HEK293T (cell line): ENCODE measurements at places on chromosomes 1 and 21.

DNA sequence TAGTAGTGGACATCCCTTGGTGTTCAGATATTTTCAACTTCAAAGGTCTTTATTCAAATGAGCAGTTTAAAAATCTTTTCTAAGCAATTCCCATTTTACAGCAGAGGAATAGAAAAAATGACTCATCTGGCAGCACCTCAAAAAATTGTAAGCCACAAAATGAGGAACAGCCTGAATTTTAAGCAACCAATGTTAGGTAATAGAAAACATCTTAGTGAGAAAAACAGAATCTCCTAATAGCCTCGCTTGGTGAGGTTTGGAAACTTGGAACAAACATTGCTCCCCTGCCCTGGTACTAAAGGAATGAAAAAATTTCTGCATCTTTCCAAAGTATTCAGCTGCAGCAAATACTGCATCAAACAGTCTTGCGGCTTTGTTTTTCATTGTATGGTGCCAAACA lies 264.4 kb downstream of the NTNG1 start:
- no peak for DNase-seq

- no peak for DNase-seq
These were observed 4.9 kb downstream of the PLCH2 start for GRCh38 chr1:2480986-2481364.

DNA sequence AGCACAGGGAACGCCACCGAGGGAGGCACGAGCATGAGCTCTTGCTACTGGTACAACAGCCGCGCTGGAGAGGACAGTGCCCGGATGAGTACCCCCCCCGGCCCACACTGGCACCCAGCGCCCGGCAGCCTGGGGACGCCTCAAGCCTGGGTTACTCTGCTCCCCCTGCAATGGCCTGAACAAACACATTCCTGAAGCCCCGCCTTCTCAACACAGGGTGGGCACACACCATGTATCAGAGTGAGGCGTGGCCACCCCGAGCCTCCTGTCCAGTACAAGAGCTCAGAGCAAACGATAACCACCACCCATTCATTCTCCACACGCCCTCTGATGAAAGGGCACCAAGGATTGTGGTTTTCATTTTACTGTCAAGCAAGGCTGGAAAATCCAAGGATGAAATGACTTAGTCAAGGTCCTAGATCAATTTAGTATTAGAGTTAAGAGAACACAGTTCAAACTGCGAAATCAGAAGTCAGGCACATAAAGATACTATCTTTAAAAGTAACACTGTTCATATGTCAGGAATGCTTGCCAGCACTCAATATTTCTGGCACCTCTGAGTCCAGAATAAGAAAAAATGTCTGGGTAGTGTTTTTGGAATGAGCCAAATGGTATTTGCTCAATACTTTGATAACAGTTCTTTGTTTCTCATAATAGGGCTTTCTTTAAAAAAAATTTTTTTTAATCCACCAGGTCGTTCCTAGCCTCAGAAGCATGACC lies 22.0 kb downstream of the UBE2G2 start:
- DNase-seq, result no peak

- DNase-seq, result no peak
These were observed 607.9 kb upstream of the TMPRSS15 start for GRCh38 chr21:19011451-19011850.

- no peak for DNase-seq
These were observed 63.7 kb downstream of the NRIP1 start for GRCh38 chr21:15001113-15001512.

GRCh38 chr21:33058957-33059356 lies 11.0 kb upstream of the OLIG1 start:
- no peak for DNase-seq

DNA sequence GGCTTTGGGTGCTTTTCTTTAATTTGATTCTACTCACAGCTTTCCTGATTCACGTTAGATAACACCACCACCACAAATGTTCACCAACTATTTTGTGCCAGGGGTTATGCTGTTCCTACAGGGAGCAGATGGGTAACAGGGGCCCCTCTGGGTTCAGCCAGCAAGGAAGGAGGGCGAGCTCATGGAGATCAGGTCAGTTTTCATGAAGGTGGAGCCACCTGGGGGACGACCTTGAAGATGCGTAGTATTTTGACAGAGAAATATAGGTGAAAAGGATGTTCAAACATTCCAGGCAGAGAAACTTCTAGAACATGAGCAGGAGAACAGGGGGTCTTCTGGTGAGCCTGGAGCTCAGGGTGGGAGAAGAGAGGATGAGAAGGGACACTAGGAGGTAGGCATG lies 28.9 kb downstream of the KIAA0040 start:
- no peak for DNase-seq

- no peak for DNase-seq
These were observed 331.4 kb upstream of the USP24 start for GRCh38 chr1:55546553-55546952.

DNA sequence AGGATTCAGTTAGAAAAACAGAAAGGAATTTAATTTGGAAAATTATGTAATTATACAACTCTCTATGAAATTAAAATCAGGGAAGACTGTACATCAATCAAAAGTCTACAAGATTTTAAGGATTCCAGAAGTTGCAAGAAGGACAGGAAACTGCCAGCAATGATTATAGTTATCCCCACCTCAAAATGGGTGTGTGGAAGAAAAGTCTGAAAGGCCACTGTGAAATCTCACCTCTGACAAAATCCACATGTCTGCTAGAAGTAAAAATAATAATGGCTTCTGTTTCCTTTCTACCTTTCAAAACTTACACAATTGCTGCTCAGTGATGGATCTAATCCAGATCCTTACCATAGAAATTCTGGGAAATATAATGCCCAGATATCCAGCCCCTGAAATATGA lies 708.1 kb upstream of the ADGRL4 start:
- DNase-seq, result no peak

- no peak for DNase-seq
These were observed 25.6 kb downstream of the MIS18A start for GRCh38 chr21:32253215-32253641.

DNA sequence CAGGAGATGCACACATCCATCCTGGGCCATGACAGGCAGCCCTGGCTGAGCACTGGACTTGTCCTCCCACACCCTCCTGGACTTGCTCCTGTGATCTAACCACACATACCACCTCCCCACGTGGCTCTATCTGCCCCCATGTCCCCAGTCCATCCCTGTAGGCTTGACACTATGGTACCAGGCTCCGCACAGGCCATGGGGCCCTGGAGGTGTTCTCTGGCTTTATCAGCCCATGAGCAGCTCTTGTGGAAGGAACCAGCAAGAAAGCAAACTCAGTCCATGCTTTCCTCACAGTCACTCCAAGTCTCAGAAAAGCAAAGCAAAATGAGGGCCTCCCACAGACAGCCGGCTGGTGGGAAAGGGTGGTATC lies 61.6 kb downstream of the CD46 start:
- DNase-seq, result no peak

GRCh38 chr21:27321791-27322190 lies 354.9 kb upstream of the ADAMTS5 start:
- DNase-seq, result no peak

- no peak for DNase-seq
These were observed 334.8 kb downstream of the RPS6KC1 start for GRCh38 chr1:213385806-213386324.

DNA sequence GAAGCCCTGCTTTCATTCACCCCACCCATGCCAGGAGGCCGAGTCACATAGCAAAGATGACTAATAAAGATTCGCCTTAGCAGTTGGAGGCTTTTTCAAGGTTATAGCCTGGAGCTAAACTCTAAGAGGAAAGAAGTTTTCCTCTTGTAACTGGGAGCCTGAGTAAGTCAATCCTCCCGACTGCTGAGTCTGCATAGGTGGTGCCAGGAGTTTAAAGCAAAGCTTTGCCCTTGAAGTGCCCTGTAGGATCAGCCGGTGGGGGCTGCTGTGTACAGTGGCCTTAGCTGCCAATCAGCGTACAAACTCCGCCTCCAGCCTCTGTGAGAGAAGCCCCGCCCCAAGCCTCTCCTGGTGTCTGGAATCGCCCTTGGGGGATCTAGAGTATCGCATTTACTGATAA lies 147.5 kb upstream of the SPATA6 start:
- DNase-seq, result peak; percentile 64

GRCh38 chr1:222420633-222421032 lies 127.3 kb downstream of the HHIPL2 start:
- DNase-seq, result no peak

DNA sequence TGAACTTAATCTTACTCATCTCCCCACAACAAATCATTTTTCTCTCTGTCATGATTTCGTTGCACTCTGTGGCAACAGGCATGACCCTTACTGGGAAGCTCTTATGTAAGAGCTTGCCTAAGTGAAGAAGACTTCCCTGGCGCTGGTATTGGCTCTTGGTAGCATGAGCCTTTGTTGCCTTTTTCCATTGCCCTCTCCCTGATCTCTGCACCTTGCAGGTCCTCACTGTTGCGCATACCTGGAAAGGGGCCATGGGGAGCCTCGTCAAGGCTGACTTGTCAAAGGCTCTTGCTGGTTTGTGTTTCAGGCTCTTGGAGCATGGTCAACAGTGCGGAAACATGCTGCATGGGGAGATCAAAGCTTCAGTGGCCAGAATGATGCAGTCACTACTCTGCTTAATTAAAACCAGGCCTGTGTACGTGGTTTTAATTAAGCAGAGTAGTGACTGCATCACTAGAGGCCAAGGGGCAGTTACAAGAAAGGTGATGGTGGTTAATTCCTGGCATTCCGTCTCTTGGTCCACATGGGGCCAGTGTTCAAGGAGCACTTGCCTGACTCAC lies 141.3 kb downstream of the SPATA46 start:
- no peak for DNase-seq

GRCh38 chr21:34936371-34936789 lies 112.7 kb downstream of the RUNX1 start:
- DNase-seq, result no peak

DNA sequence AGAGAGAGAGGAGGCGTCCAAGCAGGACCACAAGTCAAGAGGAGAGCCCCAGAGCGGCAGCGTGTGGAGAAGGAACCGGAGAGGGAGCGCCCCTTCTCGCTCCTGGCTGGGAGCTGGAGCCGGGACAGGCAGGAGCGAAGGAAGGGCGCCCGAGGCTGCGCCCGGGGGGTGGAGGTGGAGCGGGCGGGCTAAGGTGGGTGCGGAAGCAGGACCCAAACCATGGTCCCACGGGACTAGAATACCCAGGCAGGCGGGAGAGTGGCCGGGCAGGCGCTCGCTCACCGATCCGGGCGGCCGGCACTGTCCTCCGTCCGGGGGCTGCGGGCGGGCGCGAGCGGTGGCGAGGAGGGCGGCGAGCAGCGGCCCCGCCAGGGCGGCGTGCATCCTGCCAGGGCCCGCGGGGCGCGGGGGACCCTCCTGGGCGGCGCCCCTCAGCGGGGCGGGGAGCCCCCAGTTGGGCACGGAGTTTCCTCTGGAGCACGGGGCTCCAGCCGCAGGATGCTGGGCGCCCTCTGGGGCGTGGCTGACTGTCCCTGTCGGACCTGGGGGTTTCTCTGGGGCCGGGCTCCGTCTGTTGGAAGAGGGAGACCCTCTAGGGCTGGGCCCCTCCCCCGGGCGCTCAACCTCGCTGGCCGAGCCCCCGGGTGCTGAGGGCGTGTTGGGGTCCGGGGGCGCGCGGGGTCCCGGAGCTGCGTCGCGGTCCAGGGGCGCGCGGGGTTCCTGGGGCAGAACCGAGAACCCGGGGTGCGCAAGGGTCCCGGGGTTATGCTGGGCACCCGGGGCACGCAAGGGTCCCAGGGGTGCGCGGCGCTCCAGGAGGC lies 569 bp downstream of the TRABD2B start:
- no peak for DNase-seq

GRCh38 chr1:62882201-62883104 lies 98.5 kb downstream of the ATG4C start:
- DNase-seq, result no peak

DNA sequence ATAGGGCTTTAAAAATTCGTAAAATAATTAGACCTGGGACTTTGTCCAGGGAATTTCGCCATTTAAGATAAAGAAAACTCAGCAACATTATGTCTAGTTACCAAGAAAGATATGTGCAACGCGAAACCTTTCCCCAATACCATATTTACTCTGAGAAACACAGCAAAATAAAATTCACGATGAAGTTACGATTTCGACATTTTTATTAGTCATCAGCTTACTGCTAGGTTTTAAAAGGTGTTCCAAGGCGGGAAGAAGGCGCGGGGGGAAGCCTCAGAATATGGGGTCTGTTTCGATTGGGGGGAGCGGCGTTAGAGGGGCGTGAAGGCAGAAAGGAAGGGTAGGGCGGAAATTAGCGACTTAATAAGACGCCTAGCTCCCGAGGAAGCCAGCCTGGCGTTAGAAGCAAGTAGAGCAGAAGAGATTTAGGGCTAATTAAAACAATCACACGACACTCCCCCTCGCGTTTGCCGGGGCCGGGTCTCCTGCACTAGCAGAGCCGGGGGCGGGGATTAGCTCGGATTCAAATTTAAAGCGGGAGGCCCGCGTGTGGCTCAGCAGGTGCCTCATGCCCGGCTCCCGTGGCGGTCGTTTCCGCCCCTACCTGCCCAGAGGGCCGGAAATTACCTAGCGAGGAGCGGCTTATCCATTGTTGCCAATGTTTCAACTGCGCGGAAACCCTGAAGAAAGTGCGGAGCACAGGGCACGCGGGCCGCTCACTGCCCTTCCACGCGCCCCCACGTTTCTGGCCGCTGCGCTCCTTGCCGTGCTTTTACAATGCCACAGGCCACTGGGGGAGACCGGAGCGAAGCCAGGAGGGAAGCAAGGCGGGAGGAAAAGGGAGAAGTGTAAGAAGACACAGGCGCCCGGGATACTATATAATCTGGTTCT lies 795 bp upstream of the POU2F1 start:
- peak; percentile 76 for DNase-seq

GRCh38 chr1:161207173-161207572 lies 5.0 kb downstream of the NDUFS2 start:
- DNase-seq, result no peak

DNA sequence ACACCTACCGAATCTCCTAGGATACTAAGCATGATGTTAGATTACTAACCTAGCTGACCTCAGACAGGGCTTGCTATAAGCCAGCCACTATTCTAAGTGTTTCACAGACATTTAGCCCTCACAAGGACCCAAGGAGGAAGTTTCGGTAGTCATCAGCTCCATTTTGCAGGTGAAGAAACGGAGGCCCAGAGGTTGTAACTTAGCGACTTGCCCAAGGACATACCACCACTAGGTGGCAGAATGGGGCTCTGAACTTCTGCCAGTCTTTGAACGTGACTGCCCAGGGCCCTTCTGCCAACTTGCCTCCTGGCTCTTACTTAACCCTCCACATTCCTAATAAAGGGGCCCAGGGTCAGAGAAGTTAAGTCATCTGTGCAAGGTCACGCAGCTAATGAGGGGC lies 283.5 kb downstream of the C1orf94 start:
- DNase-seq, result peak; percentile 33

DNA sequence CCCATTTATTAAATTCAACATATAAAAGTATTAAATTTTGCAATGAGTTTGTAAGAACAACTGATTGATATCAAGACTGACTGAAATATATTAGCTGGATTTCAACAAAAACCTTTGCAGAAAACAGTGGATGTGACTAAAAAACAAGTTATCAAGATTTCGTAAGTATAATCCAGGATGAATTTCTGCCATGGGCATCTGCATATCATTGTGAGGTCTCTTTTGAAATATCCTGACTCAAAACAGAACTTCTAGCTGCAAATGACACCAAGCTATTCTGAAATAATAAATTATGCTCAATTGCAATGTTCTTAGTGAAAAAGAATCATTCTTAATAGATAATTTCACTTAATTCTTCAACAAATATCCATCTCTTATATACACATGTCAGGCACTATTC lies 52.6 kb downstream of the CD34 start:
- no peak for DNase-seq

- no peak for DNase-seq
These were observed 41.2 kb downstream of the ARHGEF11 start for GRCh38 chr1:157004327-157004726.
